ENCODE measurements at places on chromosomes 5 and 9.

- DNase-seq, result no peak
Measured at GRCh38 chr5:135246605-135246922, 152.5 kb downstream of the MACROH2A1 start.

GRCh38 chr5:112159435-112159834 is 259.6 kb downstream of the EPB41L4A start:
- no peak for DNase-seq

DNA sequence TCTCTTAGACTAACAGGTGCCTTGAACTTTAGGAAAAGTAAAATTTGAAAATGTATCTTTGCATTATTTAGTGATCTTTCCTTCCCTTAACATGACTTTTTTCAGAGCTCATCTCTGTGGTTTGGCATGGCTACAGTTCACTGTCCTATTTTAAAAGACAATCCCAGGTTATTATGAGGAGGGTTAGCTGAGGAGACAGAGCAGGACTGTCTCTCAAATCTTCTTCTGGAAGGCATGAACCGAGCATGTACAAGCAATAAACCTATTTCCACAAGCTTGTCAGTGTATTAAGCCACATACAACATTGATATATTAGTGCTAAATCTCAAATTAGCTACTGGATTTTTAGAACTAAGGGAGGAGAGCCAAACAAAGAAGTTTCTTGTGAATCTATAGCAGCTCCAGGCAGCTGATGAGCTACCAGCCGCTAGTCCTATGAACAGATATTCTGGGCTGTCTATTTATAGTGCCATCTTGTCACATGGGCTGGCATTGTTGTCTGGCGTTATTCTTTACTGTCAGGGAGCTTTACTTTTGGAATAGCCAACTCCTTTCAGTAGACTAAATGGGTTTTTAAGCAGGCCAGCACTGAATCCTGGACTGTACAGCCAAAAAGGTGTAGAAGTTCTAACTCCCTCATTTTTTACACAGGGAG is 171.2 kb upstream of the ACTBL2 start:
- DNase-seq, result no peak

DNA sequence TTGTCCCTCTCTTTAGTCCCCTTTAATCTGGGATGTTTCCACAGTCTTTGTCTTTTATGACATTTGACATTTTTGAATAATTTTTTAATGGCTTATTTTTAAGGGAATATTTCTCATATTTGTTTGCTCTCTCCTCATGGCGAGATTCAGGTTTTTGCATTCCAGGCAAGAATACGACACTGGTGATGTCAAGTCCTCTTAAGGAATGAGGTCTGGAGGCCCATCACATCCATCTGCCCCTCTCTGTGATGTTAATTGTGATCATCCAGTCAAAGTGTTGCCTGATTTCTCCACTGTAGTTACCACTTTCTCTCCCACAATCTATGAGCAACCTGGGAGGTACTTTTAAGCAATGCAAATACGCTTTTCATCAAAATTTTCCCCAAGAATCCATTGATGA is 193.2 kb downstream of the MAST4 start:
- no peak for DNase-seq

DNA sequence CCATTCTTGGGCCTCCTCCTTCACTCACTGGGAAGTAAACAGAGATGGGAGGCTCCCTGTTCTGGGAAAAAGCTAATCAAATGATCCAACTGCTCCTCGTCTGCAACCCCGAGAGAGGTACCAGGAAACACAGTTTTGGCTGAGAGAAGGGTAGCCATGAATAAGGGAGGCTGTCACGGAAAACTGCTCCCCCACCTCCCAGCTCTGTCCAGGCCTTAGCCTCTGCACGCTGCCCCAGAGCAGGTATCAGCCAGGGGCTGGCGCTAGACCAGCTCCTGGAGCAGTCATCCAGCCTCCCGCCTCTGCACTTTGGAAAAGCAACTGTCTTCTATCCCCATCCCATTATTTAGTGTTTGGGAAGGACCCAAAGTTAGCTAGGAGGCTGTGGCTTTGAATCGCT is 266.1 kb downstream of the NDUFS4 start:
- DNase-seq, result no peak

DNA sequence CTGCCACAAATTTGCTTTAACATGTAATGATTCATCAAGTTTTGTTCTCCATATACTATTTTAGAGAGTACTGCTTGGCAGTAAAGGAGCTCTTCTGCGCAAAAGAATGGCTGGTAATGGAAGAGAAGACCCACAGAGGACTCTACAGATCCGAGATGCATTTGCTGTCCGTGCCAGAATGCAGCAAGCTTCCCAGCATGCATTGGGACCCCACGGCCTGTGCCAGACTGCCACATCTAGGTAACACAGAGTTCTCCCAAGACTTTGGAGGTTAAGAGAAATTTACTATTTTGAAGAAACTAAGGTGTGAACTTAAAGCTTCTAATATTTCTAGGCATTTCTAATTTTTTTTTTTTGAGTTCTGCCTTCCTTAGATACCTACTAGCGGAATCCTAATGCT is 107.1 kb downstream of the MUSK start:
- DNase-seq, result no peak

GRCh38 chr5:144011388-144011787 is 159.1 kb downstream of the YIPF5 start:
- DNase-seq, result no peak

All from cerebellum (tissue), 4 donors.